ENCODE measurements at places on chromosomes 2 and 18. TPM values are rescaled to one million over a fixed set of nuclear protein-coding genes. Genes with fewer than 3 reads are reported as not detected.

The PECR gene
- total RNA-seq = 18.9 TPM

The SEMA4F gene
- 9.0 TPM for total RNA-seq

The LAMA3 gene
- 139 TPM for total RNA-seq

The KCNE4 gene
- total RNA-seq = 0.61 TPM

The ANKZF1 gene
- 37.6 TPM for total RNA-seq

The TOGARAM2 gene
- total RNA-seq = 0.72 TPM

The GREB1 gene
- 0.90 TPM for total RNA-seq

The ADRA2B gene
- 0.14 TPM for total RNA-seq

The ANO7 gene
- 2.1 TPM for total RNA-seq

The POTEI gene
- total RNA-seq = not detected

The FNDC4 gene
- total RNA-seq = 2.0 TPM

The DPP10 gene
- total RNA-seq = 1.0 TPM

The APCDD1 gene
- total RNA-seq = 27.6 TPM

The BOLL gene
- not detected for total RNA-seq

The PRKAG3 gene
- total RNA-seq = not detected

The STEAP3 gene
- 14.1 TPM for total RNA-seq

The LYPD6 gene
- total RNA-seq = 0.29 TPM

The EN1 gene
- total RNA-seq = not detected

The BBS5 gene
- 6.0 TPM for total RNA-seq

The IL37 gene
- total RNA-seq = not detected

The ASAP2 gene
- total RNA-seq = 30.9 TPM

The ZNF513 gene
- 14.2 TPM for total RNA-seq

The ZC3H15 gene
- 42.9 TPM for total RNA-seq

The FBXO36 gene
- 1.8 TPM for total RNA-seq

The CCDC142 gene
- total RNA-seq = 16.1 TPM

The UGT1A10 gene
- total RNA-seq = not detected

The LYG1 gene
- total RNA-seq = 1.4 TPM

The MYCN gene
- total RNA-seq = 0.49 TPM

The CHPF gene
- total RNA-seq = 45.3 TPM

The SLC5A7 gene
- total RNA-seq = 0.81 TPM

The KLHL29 gene
- total RNA-seq = 15.1 TPM

The LYPD1 gene
- 1.2 TPM for total RNA-seq

The ARHGEF33 gene
- total RNA-seq = 1.3 TPM

The C2orf80 gene
- total RNA-seq = not detected

The PARD6G gene
- total RNA-seq = 6.5 TPM

The GKN1 gene
- not detected for total RNA-seq

The ZSWIM2 gene
- not detected for total RNA-seq

The INPP5D gene
- 33.3 TPM for total RNA-seq

The CCDC141 gene
- 25.7 TPM for total RNA-seq

The SLC8A1 gene
- 53.8 TPM for total RNA-seq

The PLGLB1 gene
- 3.3 TPM for total RNA-seq

The FAM237A gene
- total RNA-seq = not detected

The USP40 gene
- total RNA-seq = 47.6 TPM

The ADCYAP1 gene
- 1.5 TPM for total RNA-seq

The PARD3B gene
- 32.5 TPM for total RNA-seq

The G6PC2 gene
- not detected for total RNA-seq

The FEV gene
- not detected for total RNA-seq

The DNAJB2 gene
- 79.4 TPM for total RNA-seq

The C2orf66 gene
- 0.38 TPM for total RNA-seq

The MSH6 gene
- total RNA-seq = 31.1 TPM

The GCKR gene
- total RNA-seq = not detected

The CD226 gene
- total RNA-seq = 5.8 TPM

The LONRF2 gene
- 4.2 TPM for total RNA-seq

The UCN gene
- 2.8 TPM for total RNA-seq

The STPG4 gene
- total RNA-seq = not detected

The CASP10 gene
- total RNA-seq = 31.6 TPM

The EFR3B gene
- 10.7 TPM for total RNA-seq

The CIB4 gene
- not detected for total RNA-seq
